Psoas muscle (tissue), 8 donors: ENCODE measurements at places on chromosomes 16 and 17. TPM values are rescaled to one million over a fixed set of nuclear protein-coding genes. Genes with fewer than 3 reads are reported as not detected.

GRCh38 chr16:84618581-84619460 lies 943 bp upstream of the COTL1 start:
- DNase-seq: no peak

GRCh38 chr16:19857593-19858339 lies 26.9 kb downstream of the GPRC5B start:
- no peak for DNase-seq

DNA sequence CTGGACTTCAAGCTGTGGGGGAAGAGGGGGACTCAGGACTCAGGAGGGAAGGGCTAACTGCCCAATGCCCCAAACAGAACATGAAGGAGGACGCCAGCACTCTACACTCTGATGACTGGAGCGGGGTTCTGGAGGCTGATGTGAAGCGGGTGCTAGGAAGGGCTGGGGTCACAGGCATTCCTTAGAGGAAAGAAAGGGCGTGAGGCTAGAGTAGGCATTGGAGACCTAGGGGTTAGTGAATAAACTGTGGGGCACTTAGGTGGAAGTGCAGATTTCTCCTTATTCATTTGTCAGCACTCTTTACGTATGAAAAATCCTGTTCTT lies 760 bp upstream of the LMF1 start:
- no peak for DNase-seq

DNA sequence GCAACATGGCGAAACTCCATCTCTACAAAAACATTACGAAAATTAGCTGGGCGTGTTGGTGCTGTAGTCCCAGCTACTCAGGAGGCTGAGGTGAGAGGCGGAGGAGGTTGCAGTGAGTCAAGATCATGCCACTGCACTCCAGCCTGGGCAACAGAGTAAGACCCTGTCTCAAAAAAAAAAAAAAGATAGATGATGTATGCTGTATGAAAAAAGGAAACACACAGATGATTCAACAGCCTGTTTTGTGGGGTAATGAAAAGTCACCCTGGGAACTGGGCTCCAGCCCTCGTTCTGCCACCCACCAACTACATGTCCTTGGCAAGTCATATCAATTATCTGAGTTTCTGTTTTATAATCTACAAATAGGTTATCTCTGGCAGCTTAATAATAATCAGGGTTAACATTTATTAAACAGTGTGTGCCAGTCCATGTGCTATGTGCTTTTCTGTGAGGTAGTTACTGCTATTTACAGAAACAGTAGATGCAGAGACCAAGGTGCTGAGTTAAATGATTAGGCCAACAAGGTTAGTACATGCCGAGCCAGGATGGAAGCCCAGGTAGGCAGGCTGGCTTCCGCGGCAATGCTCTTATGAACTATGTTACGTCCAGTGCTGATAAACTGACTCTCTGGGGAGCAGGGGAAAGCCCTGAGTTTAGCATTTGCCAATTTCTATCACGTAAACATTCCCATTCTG lies 1.1 kb downstream of the G6PC1 start:
- DNase-seq: no peak

DNA sequence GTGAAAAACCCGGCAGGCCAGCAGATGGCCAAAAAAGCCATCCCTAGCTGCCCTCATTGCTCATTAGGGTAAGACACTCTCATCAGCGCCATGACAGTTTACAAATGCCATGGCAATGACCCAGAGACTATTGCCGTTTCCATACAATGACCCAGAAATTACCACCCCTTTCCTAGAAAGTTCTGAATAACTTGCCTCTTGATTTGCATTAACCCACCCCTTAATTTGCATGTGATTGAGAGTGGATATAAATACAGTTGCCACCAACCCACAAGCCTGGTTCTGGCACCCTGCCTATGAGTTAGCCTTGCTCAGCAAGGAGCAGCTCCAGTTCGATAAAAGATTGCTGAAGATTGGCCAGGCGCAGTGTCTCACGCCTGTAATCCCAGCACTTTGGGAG lies 16.1 kb upstream of the C16orf54 start:
- DNase-seq: no peak

The KRTAP2-1 gene
- not detected for total RNA-seq

The NACA2 gene
- total RNA-seq: not detected
